Non-pigmented ciliary epithelial cell (primary cell): ENCODE measurements at places on chromosomes 16 and 17.

GRCh38 chr16:27729516-27730304 is 179.8 kb downstream of the KATNIP start:
- DNase-seq: no peak

DNA sequence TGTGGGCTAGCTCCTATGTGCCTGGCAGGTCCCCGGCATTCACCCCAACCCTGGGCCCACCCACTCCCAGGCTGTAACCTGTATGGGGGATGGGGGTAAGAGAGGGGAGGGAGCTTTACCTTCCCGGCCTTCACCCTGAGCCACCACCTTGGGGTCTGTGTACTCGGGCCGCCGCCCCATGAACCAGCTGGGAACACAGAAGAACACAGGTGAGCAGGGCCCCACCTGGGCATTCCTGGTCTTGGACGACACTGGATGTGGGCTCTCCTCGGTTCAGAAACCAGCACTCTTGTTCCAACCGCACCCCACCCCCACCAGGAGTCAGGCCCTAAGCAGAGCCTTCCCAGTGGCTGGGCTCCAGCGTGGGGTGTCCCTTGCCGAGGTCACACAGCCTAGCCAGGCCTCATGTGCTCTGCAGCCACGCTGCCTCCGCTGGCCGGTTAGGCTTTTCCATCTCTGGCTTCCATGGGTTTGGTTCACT is 18.8 kb downstream of the B9D1 start:
- DNase-seq: no peak

DNA sequence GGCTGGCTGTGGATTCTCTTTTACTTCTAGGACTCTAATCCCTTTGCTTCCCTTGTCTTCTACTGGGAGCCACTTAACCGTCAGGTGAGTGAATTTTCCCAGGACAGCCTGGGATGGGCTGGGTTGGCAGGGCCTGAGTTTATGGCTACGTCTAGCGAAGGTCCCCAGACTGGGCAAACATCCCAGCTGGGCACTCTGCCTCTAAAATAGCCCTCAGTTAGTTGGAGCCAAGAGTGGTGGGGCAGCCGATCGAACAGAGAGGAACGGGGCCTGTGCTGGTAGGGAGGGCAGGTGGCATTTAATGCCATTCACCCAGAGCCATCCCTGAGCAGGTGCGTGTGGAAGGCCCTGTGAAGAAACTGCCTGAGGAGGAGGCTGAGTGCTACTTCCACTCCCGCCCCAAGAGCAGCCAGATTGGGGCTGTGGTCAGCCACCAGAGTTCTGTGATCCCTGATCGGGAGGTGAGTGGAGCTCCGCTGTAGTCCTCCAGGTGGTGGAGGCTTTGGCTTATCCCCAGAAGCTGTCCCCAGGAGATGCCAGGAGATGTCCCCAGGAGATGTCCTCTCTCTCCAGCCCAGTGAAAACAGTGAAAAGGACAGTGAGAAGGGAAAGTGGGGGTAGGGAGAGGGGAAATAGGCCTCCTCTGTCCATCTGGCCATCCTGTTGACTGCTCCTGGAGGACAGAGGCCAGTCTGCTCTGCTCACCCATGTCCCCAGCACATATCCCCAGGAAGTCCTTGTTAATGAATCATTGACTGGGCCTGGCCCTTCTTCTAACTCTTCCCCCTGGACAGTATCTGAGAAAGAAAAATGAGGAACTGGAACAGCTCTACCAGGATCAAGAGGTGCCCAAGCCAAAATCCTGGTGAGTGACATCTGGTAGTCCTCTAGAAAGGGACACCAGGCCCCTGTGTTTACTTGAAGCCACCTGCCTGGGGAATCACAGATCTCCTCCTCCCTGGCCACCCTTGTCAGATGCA is 4.4 kb downstream of the PNPO start:
- no peak for DNase-seq

DNA sequence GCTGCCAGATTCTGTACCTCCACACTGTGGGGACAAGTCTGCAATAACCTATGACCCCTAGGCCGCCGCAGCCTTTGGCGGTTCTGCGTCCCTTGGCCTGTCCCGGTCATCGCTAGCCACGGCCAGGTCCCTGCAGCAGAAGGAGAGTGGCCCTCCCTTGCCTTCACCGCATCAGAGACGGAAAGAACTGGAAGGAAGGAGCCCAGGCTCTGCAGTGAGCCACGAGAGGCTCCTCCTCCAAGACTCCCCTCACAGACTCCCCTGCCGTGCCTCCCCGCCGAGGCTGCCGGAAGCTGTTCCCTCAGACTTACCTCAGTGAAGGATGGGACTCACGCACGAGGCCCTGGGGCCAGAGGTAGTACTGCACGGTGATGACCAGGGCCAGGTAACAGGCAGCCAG is 11.0 kb downstream of the SLC38A8 start:
- no peak for DNase-seq

DNA sequence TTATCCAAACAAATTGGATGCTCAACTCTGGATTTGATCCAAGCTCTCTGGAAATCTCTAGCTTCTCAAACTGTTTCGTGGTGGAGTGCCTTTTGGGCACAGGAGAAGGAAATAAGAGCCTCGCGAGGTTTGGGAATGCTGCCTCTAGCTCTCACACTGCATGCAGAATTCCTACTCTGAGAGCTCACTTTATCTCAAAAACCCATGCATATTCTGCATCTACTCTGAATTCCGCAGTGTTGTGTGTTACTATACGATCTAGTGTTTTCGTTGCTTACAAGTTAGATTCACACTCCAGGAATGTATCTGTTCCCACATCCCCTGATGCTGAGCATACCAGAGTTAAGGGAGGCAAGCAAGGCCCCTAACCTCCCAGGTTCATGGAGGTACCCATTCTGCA is 462.7 kb downstream of the WWOX start:
- no peak for DNase-seq

- no peak for DNase-seq
These were observed 18.6 kb upstream of the CLTC start for GRCh38 chr17:59601130-59601529.

- DNase-seq: no peak
These were observed 11.5 kb downstream of the UBE2G1 start for GRCh38 chr17:4354862-4355514.

DNA sequence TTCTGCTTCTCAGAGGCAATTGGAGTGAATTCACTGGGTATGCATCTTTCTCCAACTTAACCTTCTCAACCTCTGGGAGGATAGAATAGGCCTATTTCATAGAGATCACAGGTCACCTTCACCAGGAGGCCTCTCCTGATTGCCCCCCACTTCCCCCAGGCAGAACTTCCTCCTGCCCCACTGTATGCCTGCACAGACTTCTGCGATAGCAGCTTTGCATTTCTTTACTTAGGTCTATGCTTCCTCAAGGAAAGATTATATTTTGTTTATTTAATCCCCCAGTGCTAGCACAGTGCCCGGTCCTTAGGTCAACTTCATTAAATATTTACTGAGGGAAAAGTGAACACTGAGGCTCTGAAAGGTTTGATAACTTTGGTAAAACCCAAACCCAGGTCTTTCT is 19.9 kb downstream of the MYO18A start:
- no peak for DNase-seq

GRCh38 chr16:24851700-24852099 is 5.9 kb downstream of the SLC5A11 start:
- no peak for DNase-seq

DNA sequence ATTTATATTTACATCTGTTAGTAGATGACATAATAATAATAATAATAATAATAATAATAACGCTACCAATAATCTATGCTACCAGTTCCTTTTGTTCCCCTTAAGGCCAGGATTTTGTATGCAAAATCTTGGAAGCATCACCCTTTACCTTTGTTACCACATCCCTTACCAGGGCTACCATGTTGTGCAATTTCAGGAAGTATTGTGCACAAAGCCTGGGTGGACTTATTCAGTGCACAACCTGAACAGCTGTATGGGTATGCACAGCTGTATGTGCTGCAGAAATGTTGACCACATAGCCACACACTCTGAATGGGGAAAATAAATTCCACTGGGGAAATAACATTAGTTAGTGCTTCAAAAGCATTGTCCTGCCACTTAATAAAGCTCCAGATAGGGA is 19.9 kb upstream of the CALB2 start:
- DNase-seq: no peak
